ENCODE measurements at places on chromosomes 4 and X.

DNA sequence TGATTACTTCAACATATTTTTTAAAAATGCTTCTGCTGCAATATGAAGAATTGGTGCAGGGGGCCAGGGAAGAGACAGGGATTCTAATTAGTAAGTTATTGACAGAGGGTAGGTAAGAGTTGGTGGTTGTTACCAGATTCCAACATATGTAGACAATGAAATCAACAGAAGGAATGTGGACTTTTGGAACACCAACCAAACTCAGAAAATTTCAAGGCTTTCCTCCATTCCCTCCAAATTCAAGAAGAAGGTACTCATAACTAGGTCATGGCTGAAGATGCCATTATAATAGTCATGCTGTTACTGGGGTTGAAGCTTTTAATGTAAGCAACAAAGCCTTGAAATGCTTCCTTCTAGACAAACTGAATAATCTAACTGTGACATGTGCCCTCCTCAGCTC is 22.9 kb upstream of the CXCL13 start:
- DNase-seq = no peak

DNA sequence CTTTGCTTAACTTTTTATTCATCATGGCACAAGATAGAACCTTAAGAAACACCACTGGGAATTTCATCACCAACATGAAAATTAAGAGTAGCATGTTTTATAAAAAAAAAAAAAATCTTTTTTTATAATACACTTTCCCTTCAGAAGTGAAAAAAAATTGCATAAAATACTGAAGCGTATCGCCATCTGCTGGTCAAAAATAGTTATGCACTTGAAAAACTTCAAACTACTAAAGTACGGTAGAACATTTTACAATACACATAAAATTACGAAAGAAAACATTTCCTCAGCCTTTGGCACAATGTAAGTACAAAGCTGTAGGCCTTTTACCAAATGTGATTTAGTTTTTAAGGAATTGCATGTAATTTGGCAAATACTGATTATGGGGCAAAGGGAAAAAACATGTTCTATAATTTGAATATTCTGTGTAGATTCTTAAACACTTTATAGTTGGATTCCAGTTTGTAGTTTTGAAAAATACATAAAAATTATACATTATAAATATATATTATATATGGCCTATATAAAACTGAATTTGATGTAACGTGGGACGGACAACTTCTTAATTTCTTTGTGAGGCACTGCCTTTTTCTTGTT is 26.5 kb downstream of the HCCS start:
- DNase-seq = no peak

GRCh38 chr4:73855406-73855805 is 2.3 kb downstream of the PF4V1 start:
- DNase-seq = no peak

DNA sequence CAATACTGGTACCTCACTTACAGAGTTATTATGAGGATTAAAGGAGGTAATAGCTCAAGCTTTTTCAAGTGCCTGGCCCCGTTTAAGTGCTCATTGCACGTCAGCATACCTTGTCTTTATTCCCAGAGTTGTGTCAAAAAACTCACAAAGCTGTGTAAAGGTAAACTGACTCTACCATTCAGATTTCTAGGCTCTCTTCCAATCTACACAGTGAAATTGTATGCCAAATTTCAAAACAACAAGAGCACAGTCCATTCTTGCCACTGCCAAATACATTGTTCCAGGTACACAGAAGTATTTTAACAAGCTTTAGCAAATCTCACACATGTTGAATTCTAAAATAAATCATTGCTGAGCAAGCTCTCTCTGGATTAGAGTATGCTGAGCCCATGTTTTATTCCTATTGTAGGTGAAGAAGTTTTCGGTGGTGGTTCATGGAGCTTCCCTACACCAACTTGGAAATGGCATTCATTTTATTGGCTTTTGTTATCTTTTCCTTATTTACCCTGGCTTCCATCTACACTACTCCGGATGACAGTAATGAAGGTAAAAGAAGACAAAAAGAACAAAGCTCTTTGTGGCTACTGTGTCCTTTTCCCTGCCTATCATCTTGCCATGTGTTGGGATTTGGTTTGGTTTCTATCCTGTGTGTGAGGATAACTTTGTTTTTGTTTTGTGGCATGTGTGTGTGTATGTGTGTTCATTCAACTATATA is 16.2 kb downstream of the SMIM31 start:
- no peak for DNase-seq

DNA sequence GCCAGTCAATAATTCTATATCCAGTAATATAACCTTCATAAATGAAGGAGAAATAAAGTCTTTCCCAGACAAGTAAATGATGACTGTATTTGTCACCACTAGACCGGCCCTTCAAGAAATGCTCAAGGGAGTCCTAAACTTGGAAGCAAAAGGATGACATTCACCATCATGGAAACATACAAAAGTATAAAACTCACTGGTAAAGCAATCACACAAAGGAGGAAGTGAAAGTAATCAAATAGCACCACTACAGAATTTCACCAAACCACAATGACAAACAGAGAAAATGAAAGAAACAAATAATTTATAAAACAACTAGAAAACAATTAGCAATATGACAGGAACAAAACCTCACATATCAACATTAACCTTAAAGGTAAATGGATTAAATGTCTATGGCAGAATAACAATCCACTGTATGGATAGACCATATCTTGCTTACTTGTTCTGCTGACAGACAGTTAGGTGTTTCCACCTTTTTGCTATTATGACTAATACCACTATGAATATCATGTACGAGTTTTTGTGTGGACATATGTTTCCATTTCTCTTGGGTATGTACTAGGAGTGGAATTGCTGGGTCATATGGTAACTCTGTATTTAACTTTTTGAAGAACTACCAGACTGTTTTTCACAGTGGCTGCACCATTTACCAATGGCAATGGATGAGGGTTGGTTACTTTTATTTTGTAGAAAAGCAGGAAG is 44.9 kb downstream of the NAT8L start:
- DNase-seq = no peak

DNA sequence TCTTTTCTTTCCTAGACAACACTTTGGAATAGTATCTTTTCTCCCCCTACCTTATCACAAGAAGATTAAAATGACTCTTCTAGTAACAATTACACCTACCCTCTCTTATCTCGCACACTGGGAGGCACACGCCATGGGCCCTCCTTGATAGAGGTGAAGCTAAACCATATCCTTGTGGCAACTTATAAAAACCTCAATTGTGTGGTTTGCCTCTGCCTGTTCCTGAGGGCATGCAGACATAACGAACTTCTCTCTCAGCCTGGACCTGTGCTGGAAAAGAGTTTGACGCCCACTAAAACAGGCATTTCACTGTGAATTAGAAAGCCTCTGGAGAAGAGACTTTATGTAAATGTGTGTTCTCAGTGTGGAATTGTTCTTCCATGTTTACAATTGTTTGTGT is 141.2 kb downstream of the NDST3 start:
- DNase-seq = no peak

DNA sequence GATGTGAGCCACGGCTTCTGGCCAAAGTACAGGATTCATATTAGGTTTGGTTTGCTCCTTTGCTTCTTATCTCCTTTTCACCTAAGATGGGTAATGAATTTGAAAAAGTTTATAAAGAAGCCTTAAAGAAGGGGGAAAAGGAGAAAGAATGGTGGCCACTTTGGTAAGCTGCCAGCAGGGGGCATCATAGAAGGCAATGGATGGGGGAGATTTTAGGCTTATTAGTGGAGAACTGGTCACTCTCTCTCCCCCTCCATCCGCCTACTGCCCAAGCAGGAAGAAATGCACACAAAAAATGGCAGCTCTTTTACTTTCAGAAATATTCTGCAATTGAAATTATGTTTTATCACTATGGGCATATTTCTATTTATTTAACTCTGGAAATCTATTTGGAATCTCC is 32.0 kb downstream of the SPARCL1 start:
- no peak for DNase-seq

DNA sequence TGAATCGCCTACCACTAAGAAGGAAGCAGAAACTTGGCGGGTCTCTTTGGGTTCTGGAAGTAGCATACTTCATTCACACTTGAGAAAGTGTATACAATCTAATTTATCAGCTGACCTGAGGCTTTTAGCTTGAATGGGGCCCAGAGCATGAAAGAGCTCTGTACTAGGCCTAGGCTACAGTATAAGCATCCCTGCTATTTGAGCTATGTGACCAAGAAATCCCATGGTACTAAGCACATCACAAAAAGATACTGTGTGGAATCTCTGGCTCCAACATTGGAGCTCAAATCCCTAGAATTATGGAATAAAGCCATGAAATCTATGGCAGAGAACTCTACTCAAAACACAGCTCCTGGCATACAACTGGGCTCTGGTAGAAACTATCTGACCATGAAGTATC is 43.9 kb upstream of the CCDC149 start:
- DNase-seq = no peak

DNA sequence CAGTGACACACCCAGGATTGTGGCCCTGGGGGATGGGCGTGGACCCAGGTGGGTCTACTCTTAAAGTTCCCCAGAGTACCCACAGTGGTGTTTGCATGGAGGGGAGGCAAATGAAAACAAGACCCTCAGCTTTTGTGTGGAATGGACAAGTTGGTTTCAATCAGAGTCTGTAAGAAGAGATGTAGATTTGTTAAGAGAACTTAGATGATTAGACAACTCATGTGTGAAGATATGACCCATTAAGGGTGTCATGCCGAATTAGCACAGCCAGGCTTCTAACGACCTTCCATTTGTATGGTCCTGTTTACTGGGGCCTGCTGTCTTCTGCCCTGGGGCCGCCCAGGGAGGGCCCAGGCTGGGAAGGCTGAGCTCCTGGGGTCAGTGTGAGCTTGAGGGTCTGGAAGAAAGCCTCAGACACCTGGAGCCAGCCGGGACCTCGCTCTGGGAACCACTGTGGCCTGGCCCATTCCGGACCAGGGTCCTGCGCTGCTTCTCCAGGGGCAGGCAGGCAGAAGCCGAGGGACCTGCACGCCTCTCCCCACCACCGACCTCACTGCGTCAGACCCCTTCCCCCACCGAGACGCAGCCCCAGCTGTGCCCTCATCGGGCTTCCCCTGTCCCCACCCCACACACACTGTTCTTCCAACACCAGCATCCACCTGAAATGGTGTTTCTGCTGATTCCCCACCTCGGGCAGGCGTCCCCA is 20.4 kb downstream of the UVSSA start:
- no peak for DNase-seq

DNA sequence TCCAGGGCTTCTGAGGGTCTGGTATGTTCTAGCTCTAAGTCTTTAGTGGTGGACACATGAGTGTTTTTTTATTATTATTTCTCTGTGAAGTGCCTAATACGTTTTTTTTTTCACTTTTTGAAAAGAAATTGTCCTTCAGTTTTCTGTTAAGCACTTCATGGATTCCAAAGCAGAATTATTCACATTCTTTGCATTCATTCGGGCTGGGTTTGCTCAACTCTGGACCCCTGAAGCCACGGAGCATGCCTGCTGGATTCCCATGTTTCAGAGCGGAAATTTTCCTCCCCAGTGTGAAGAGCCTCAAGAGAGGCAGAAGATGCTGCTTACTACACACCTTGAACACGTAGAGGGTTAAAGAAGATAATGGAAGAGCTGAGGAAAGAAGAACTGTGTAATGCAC is 107.5 kb downstream of the EGF start:
- no peak for DNase-seq

DNA sequence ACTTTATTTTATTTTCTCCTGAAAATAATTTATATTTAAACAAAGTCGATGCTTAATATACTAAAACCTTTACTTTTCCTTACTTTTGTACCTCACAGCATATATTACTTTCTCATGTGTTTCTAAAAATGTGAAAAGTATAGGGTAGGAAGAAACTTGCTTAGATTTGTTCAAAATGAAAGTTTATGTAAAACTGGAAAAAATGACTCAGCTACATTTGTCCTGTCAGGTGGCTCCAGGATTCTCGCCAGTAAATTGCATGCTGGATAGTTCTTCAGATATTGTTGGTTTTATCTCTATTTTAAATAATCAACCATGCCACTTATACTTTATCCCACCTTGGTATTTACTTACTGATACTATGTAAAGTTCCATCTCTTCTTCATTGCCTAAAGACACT is 159.2 kb upstream of the NDST4 start:
- DNase-seq = no peak

- DNase-seq = no peak
Observed at GRCh38 chr4:8280876-8281440, 11.4 kb downstream of the HTRA3 start.

DNA sequence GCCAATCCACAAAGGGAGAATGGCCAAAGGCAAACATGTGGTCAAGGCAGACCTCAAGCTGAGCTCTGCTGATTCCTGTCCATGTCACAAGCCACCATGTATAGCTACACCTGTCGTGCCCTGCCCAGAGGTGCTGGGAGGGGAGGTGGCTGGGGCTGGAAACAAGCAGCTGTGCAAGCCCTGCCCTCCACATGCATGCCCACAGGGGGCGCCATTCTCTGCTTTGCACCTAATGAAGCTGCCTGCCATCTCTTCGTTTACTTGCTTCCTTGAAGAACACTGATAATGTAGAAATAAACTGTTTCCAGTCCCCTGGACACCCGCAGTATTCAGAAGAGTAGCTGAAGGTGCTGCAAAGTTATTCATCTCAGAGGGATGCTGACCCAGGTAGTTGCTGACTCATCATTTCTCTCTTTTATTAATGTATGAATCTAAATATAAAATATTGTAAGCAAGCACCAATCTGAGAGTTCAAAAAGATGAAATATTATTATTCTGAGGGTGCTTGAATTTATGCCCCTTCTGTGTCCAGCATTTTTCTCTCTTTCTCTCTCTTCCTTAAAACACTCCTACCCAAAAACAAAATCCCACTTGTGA is 278.6 kb downstream of the ADGRA3 start:
- peak; percentile 40 for DNase-seq

- DNase-seq = no peak
Observed at GRCh38 chrX:11451151-11451550, 157.9 kb downstream of the AMELX start.

GRCh38 chr4:145541346-145541745 is 59.7 kb downstream of the SMAD1 start:
- no peak for DNase-seq

GRCh38 chrX:37350034-37350365 is 836 bp downstream of the PRRG1 start:
- DNase-seq = no peak

GRCh38 chrX:110419512-110419911 is 60.9 kb downstream of the RTL9 start:
- DNase-seq = no peak
